ENCODE measurements at places on chromosomes 7 and 10.

DNA sequence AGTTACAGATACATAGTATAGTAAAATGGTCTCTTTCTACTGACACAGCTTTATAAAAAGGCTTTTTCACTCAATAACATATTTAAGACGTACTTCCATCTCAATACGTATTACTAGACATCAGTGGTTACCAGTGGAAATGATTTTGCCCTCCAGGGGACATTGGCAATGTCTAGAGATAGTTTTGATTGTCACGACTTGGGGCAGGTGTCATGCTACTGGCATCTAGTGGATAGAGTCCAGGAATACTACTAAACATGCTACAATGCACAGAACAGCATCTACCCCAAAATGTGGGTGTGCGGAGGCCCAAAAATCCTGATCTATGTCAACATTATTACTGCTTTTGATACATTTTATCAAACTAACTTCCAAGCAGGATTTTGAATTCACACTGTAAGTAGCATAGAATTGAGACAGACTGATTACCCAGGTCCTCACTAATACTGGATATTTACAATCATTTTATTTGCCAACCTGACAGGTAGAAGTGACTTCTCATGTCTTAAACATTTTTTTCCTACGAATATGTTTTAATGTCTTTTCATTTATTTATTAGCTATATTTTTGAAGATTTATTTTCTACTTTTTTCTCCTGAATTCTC lies 53.8 kb downstream of the HGF start:
- no peak for DNase-seq

- no peak for DNase-seq
Measured at GRCh38 chr10:125095228-125095627, 65.1 kb downstream of the CTBP2 start.

GRCh38 chr7:119175911-119176627 lies 951.6 kb downstream of the ANKRD7 start:
- no peak for DNase-seq

- DNase-seq = no peak
Measured at GRCh38 chr7:116213361-116214130, 3.2 kb downstream of the TES start.

GRCh38 chr10:48835781-48836180 lies 103.9 kb downstream of the LRRC18 start:
- no peak for DNase-seq

DNA sequence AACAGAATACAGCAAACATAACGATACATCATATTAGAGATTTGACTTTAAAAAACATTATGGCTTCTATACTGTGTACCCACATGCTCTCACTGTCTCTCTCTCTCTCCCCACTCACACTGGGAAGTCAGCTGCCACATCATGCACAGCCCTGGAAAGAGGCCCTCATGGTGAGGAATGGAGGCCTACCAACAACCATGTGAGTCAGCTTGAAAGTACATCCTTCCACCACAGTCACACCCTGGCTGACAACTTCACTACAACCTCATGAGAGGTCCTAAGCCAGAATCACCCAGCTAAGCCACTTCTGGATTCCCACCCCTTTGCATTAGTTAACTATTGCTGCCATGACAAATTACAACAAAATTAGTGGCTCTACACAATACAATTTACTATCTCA lies 23.3 kb upstream of the GPR22 start:
- no peak for DNase-seq

DNA sequence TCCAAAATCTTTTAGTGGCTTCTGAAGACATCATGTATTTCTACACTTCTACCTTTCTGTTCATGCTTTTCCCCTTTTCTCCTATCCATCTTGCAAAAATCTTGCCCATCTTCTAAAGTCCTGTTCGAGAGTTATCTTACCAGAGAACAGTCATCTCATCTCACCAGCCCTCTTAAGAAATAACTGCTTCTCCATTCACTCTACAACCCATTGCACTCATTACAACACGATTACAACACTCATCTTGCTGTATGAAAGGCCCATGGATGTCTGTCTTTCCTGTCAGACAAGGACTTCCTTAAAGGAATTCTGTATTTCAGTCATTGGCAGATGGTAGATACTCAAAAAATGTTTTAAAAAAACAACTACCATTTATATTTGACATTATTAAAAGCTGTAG lies 30.8 kb downstream of the ZNF438 start:
- no peak for DNase-seq

- DNase-seq = no peak
Measured at GRCh38 chr10:98296524-98296923, 28.5 kb upstream of the LOXL4 start.

GRCh38 chr7:81232084-81232799 lies 313.4 kb upstream of the SEMA3C start:
- DNase-seq = no peak

- no peak for DNase-seq
Measured at GRCh38 chr7:88344956-88345832, 38.5 kb upstream of the STEAP4 start.

- no peak for DNase-seq
Measured at GRCh38 chr10:80462981-80463741, 9.1 kb downstream of the TSPAN14 start.

DNA sequence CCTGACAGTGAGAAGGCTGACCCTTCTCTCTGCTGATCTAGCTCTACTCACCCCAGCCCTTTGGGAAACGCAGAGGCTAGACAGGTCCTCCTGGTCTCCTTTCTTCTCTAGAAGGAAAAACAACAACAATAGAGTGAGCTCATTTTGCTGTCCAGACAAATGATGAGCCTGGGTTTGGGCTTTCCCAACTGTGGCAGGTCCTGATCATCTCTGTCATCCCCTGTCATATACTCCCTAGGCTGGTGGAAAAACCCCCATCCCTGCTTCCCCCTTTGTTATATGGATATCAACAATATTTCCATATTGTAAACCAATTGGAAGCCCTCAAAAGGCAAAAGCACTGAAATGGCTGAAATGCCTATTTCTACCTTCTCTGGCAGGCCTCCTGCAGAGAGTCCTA lies 9.2 kb upstream of the DDIT4 start:
- no peak for DNase-seq

GRCh38 chr7:44057849-44058758 lies 7.3 kb downstream of the PGAM2 start:
- DNase-seq = no peak

GRCh38 chr7:84195295-84196060 lies 889 bp upstream of the SEMA3A start:
- no peak for DNase-seq

DNA sequence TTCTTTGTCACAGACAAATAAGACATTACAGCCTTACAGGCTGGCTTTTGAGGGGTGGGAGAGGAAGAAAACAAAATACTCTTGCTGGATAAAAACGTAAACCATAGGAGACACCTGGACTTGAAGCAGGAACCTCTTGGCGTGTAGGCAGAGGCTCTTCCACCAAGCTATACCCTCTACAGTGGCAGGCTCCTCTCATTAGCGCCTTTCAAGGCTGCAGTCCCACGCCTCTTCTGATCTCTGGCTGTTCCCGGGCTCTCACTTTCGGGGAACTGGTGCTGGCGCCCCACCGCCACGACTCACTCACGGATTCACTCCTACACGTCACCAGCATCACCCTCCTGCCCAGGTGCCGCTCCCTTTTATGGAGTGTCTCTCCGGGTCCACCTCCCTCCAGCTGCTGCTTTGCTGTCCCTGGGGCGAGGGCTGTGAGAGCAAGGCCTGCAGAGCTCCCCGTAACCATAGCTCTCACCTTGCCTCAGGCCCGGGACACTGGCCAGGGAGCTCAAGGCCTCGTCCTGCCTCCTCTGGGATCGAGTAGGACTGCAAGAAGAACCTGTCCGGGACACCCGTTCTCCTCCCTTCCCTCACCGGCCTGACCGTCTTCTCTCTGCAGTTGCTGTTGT lies 62.6 kb downstream of the ZNF777 start:
- no peak for DNase-seq

GRCh38 chr7:156218544-156219306 lies 406.5 kb upstream of the SHH start:
- no peak for DNase-seq

DNA sequence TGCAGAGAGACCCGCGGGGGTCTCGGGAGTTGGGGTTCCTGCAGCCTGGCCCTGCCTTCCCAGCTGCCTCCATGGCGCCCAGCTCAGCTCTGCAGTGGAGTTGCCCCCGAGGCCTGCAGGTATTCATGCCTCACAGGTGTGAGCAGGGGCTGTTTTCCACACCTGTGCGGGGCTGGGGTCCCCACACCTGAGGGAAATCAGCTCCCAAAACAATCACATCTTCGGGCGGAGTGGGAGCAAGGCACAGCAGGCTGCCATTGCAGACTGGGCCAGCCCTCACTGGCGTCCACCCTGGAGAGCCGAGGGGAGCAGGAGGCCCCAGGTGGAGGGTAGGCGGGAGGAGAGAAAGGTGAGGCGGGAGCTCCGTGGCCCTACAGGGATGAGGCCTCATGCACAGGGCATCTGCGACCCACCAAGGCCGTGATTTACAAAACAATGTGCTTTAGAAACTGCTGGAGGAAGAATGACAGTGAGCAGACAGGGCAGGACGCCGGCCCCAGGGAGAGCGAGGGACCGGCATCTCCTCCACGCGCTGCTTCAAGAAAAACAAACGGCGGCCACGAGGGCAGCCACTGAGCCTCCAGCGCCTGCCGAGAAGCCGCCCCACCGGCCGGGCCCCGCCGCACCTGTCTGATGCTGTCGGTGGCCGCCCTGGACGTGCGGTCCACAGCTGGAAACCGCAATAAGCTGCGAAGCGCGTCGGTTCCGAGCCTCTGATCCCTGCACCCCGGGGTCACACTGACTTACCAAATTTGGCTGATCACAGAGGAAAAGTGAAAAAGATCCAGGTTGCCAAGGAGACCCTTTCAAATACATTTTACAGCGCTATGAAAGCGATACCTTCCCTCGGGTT lies 53.0 kb upstream of the PDGFA start:
- DNase-seq = no peak

GRCh38 chr7:28413011-28413410 lies 693 bp downstream of the CREB5 start:
- DNase-seq = no peak

- DNase-seq = no peak
Measured at GRCh38 chr10:90983914-90984549, 63.1 kb upstream of the ANKRD1 start.

GRCh38 chr7:5200561-5201235 lies 10.7 kb downstream of the WIPI2 start:
- no peak for DNase-seq

DNA sequence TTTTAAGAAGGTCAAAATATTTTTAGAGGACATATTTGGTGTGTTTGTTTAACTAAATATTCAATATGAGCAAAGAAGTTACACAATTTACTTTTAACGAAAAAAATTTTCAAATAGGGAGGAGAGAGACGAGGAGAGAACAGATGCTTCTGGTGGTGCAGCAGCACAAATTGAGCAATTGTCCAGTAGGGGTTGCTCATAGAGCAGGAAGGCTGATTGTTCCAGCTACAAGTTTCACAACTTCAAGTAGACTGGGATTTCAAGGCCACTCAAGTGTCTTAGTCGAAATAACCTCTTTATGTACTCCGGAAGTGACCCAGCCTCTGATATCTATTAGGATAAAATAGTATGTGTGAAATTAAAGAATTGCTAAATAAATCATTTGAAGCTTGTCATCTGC lies 197.9 kb downstream of the HDAC9 start:
- DNase-seq = no peak

GRCh38 chr7:47405921-47406800 lies 175.8 kb downstream of the TNS3 start:
- DNase-seq = no peak

DNA sequence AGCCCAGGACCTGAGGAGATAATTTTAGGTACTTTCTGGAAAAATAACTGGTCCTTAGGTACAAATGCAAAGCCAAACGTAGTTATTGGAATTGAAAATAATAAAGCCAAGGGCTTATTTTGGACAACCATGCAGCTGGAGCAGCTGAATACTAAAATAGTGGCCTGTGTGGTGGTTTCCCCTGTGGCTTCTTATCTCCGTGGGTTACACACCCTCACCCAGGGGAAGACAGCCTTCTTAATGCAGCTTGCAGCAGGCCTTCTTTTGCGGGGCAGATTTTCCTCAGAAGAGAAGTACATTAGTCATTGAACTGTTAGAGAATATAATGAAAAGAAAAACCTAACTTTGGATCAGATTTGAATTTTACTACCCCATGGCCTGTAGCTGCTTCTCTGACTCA lies 133.5 kb downstream of the ST7 start:
- no peak for DNase-seq

- no peak for DNase-seq
Measured at GRCh38 chr7:18844735-18845134, 272.7 kb downstream of the TWIST1 start.

GRCh38 chr7:14504134-14504533 lies 398.4 kb downstream of the DGKB start:
- DNase-seq = no peak

GRCh38 chr7:156666368-156667109 lies 26.0 kb downstream of the RNF32 start:
- DNase-seq = no peak

DNA sequence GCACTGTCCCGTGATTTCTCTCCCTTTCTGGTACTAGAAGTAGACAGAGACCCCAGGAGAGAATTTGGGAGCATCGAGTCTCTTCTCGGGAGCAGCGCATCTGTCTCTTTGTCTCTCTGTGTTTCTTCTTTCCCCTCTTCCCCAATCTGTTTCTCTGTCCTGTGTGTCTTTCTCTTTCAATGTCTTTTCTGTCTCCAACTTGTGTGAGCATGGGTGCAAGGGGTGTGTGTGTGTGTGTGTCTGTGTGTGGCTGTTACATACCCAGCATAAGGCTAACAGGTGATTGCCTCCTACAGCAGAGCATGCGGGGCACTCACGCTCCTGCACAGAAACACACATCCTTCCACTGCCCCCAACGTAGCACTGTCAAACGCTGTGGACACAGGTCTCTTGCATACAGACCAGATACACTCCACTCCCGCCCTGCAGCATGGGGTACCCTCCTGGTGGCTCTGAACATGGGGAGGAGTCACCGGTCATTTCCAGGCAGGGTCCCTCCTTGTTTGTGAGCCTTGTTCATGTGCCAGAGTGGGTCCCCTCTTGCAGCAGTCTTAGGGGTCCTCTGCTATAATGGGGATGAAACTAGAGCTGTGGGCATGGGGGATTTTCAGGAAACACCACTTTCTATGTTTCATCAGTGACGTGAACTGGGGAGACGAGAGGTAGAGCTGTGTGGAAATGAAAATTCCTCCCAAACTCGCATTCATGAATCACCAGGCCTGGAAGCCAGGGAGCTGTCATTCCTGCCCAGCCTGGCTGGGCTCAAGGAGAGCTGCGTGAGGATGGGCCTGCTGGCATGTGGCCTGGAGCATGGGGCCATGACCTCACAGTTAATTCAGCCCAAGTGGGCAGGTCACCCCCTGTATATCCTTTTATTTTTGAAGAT lies 980 bp downstream of the ADAMTS14 start:
- no peak for DNase-seq
